ENCODE measurements at places on chromosomes 13 and 19. TPM values are rescaled to one million over a fixed set of nuclear protein-coding genes. Genes with fewer than 3 reads are reported as not detected.

DNA sequence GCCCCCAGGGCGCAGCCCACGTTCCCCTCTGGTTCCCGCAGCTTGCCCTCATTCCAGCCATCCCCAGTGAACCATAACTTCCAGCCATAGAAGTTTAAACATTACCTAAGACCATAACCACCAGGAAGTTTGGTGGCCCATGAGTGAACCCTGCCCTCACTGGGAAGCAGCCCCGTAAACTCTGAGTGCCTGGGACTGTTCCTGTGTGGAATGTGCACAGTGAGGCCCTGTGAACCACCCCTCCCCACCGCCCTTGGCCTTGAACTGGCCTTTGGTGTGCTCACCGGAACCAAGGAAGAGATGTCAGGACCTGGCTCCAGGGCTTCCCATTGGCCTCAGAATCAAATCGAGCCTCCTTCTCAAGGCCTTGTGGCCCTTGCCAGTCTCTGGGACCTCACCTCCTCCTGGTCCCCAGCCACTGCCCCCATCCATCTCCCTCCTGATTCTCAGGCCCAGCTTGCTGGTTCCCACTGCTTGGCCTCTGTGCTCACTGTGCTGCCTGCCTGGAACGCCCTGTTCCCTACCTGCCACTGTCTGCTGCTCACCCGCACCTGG is 46.5 kb downstream of the DNM2 start:
- peak overlapping the region; percentile 66 for H3K27ac ChIP-seq
- peaks cover 9% of the 10 kb centered on the region for H3K4me1 ChIP-seq
- H3K36me3 ChIP-seq = peaks cover 6% of the 10 kb centered on the region
- DNase-seq = no peak

- H3K36me3 ChIP-seq = peaks cover 44% of the 10 kb centered on the region
- no peaks in the 10 kb centered on the region for H3K4me1 ChIP-seq
- no peak overlapping the region for H3K4me3 ChIP-seq
- DNase-seq = no peak
- H3K27me3 ChIP-seq = no peaks in the 10 kb centered on the region
Observed at GRCh38 chr13:100382785-100383184, 205.8 kb downstream of the GGACT start.

GRCh38 chr13:46337700-46338099 is 49.4 kb downstream of the RUBCNL start:
- H3K27ac ChIP-seq = peak overlapping the region; percentile 43
- H3K4me1 ChIP-seq = peaks cover 24% of the 10 kb centered on the region
- DNase-seq = no peak
- no peak overlapping the region for H3K4me3 ChIP-seq
- no peaks in the 10 kb centered on the region for H3K27me3 ChIP-seq

GRCh38 chr13:105928048-105928447 is 607.4 kb downstream of the EFNB2 start:
- DNase-seq = no peak
- H3K27ac ChIP-seq = no peak overlapping the region
- H3K36me3 ChIP-seq = no peaks in the 10 kb centered on the region

GRCh38 chr13:110498327-110498726 is 63.2 kb downstream of the RAB20 start:
- no peak overlapping the region for H3K4me3 ChIP-seq
- peaks cover 6% of the 10 kb centered on the region for H3K4me1 ChIP-seq
- H3K27ac ChIP-seq = no peak overlapping the region
- no peaks in the 10 kb centered on the region for H3K27me3 ChIP-seq
- DNase-seq = no peak
- H3K36me3 ChIP-seq = peaks cover 37% of the 10 kb centered on the region

The ZNF382 gene
- total RNA-seq = 17.5 TPM

The CPB2 gene
- 0.19 TPM for total RNA-seq

Measured in type B pancreatic cell (in vitro differentiated cells).